Activated T-helper 17 cell treated with anti-CD3 and anti-CD28 coated beads, Interleukin-2, amount 50 U/mL, for 72 hours (primary cell): ENCODE measurements at places on chromosomes 2 and 18. TPM values are rescaled to one million over a fixed set of nuclear protein-coding genes. Genes with fewer than 3 reads are reported as not detected.
A peak's percentile ranks its signal among the peaks of the same experiment; 100 is the strongest.

DNA sequence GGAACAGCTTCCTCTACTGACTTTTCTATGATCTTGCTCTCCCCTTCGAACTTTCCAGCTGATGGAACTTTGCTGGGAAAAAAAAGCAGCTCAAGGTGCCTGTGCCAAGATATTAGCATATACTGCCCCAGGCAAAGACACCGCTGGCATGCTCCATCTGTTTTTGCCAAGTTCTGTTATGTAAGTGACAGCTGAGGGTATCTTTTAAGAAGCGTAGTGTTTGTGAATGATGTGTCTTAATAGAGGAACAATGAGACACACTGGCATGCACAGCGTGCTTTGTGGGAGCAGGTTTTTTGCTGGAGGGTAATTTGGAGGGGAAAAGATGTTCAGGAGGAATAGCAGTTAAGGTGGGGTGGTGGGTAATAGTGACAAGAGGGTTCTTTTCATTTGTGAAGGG lies 47.8 kb downstream of the SLC4A3 start:
- ATAC-seq, result no peak

Gene ALLC
- not detected for total RNA-seq

DNA sequence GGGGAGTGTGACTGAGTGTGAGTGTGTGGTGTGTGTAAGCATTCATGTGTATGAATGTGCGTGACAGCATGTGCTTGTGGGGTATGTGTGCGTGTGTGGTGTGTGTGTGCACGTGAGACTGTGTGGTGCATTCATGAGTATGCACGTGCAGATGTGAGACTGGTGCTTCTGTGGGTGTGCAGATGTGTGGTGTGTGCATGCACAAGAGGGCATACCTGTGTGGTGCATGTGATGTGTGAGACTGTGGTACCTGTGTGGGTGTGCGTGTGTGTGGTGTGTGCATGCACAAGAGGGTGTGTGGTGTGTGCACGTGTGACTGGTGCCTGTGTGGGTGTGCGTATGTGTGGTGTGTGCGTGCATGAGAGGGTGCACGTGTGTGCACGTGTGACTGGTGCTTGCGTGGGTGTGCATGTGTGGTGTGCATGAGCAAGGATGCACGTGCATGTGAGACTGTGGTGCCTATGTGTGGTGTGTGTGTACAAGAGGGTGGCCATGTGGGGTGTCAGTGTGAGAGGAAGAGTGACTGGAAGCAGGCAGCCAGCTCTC lies 213.3 kb downstream of the TWIST2 start:
- ATAC-seq, result no peak

DNA sequence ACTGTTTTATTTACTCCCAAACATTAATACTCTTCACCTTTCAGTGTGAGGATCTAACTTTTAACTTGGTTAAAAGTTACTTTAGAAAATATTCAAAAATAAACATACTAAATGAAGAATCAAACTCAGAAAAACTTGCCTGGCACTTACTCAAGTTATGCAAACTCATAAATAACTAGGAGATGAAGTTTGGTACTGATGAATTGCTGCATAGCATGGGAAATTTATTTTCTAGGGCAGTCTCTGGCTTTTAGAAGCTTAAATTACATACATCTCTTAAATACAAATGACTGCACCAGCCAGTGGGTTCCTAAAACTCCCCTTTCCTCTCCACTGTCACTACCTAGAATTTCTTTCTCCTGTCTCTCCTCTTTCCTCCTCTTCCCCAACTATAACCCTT lies 46.7 kb upstream of the CREB1 start:
- ATAC-seq, result no peak

- no peak for ATAC-seq
Observed at GRCh38 chr18:56321470-56321869, 316.9 kb downstream of the TXNL1 start.

DNA sequence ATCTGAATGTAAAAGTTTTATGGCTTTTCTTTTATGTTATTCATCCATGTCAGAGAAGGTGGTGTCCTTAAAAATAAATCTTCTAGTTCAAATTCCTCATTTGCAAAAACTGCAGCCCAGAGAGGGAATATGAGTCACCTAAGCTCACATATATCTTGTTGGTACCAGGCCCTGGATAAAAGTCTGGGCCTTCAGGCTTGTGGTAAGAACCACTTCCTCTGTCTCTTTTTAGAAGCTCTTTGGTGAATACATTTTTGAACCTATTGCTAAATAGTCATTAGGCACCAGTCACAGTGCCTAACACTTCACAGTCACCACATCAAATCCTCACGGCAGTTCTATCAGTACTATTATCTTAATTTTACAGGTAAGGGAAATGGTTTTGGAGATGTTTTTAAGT lies 199.2 kb downstream of the KCNS3 start:
- no peak for ATAC-seq

- no peak for ATAC-seq
Observed at GRCh38 chr2:223925106-223925505, 20.0 kb downstream of the WDFY1 start.

Gene IL36RN
- total RNA-seq, result not detected

- ATAC-seq, result no peak
Observed at GRCh38 chr18:79589601-79590091, 90.0 kb upstream of the CTDP1 start.

GRCh38 chr18:46891742-46892214 lies 25.5 kb downstream of the PIAS2 start:
- peak; percentile 67 for ATAC-seq
